Immature natural killer cell (primary cell): ENCODE measurements at places on chromosomes 4 and X.
A peak's percentile ranks its signal among the peaks of the same experiment; 100 is the strongest.

DNA sequence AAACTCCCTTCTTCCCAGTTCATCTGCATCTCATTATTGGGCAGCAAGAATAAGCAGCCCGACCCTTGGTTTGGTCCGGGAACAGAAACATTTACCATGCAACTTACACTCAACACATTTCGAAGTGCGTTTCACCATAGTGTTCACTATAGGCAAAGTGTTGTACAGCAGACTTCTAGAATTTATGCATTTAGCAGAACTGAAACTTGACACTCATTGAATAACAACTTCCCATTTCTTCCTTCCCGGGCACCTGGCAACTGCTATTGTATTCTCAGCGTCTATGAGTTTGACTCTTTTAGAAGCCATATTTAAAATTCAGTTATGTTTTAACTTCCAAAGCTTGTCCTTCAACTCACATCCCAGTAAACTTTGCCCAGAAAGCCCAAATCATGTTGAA, 840.6 kb downstream of the NLGN4X start:
- no peaks in the 10 kb centered on the region for H3K27me3 ChIP-seq
- H3K4me1 ChIP-seq: no peaks in the 10 kb centered on the region
- H3K27ac ChIP-seq: no peak overlapping the region
- no peak for DNase-seq
- no peaks in the 10 kb centered on the region for H3K36me3 ChIP-seq

DNA sequence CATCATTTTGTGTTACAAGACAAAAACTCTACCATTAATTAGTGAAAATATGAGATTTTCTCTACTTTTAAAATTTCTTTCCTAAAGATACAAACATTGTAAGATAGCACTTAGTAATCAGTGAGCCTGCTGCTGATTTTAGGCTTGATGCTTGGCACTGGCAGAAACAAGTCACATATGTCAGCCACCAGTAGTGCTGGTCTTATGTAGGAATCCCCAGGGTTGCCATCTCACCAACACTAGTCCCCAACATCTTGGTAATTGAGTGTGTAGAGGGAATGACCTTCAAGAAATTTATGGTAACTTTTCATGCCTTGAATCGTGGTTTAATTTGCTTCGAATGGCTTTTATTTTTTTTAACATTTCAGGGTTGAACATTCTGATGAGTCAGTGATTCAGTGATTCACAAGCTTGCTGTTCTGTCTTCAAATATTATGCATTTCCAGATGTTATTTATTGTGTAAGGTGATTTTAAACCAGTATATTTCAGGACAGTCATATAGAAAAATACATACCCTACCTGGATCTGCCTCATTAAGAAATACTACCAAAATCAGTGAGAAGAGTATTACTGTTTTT, 11.9 kb downstream of the EXOC1 start:
- no peak overlapping the region for H3K4me3 ChIP-seq
- no peak overlapping the region for H3K27ac ChIP-seq
- H3K27me3 ChIP-seq: no peaks in the 10 kb centered on the region
- peaks cover 5% of the 10 kb centered on the region for H3K4me1 ChIP-seq

DNA sequence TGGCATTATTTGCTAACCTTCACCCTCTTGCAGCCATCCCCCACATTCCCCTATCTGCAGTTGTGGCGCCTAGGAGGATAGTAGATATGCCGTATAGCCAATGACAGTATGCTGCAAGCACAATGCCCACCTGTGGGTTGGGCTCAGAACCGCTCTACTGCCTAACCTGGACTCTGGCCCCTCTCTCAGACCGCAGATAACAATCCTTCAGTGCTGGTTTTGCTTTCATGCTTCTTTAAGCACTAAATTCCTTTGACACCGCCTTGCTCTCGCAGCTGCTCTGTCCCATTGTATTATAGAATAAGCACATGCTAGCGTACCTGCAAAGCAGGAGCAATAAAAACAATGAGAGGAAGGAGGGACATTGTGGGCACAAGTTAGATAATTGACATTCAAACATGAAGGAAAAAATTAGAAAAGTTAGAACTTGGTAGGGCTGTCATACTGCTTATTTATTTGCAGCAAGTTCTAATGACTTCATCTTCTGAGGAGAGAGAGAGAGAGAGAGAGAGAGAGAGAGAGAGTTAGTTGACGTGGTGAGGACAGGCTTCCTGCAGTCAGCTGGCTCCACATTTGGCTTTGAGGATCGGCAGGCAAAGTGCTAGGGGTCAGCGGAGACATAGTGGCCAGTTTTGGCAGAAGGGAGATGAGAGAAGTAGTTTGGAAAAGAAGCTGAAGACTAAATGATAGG, 55.8 kb downstream of the WWC2 start:
- no peak overlapping the region for H3K27ac ChIP-seq
- DNase-seq: no peak
- H3K36me3 ChIP-seq: no peaks in the 10 kb centered on the region

DNA sequence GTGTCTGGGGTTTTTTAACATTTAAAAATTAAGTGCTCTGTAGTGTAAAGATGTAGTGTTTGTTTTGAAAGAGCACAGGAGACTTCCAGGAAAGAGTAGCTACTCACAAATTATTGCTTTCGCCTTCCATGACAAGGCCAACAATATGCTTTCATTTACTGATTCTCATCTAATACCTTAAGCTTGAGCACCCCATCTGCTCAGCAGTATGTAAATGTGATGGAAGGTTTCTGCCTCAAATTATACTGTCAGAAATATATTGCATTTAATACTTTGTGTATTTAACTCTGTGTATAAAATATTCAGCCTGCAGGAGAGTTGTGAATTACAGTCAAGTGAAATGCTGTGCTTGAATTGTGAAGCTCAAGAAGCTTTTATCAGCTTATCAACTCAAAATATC, 296.3 kb upstream of the ATOH1 start:
- no peak overlapping the region for H3K27ac ChIP-seq
- no peaks in the 10 kb centered on the region for H3K4me1 ChIP-seq
- H3K36me3 ChIP-seq: no peaks in the 10 kb centered on the region
- no peak for DNase-seq

DNA sequence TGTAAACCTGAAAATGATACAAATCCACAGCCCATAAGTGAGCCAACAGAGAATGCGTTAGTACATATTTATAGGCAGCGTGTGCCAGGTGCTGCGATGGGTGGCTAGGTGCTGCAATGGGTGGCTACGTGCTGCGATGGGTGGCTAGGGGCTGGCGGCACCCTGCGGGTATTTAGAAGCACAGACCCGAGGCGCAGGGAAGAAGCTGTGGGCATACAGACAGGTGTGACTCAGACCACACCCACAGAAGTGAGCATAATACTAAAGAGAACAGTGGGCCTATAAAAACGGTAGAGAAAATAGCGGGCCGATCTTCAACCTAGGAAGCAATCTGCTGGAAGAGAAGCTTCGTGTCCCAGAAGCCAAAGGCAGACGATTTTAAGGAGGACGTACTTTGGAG, 81.1 kb downstream of the FAT1 start:
- no peaks in the 10 kb centered on the region for H3K4me1 ChIP-seq
- no peak for DNase-seq
- H3K27ac ChIP-seq: no peak overlapping the region
- no peaks in the 10 kb centered on the region for H3K36me3 ChIP-seq
- no peak overlapping the region for H3K4me3 ChIP-seq
- H3K27me3 ChIP-seq: no peaks in the 10 kb centered on the region

- no peaks in the 10 kb centered on the region for H3K4me1 ChIP-seq
- no peaks in the 10 kb centered on the region for H3K36me3 ChIP-seq
- H3K27me3 ChIP-seq: peaks cover 2% of the 10 kb centered on the region
- DNase-seq: no peak
- no peak overlapping the region for H3K27ac ChIP-seq
- no peak overlapping the region for H3K4me3 ChIP-seq
These were observed 91.1 kb upstream of the ANKRD50 start for GRCh38 chr4:124803641-124804040.

GRCh38 chrX:45758319-45758718, 557.6 kb upstream of the DIPK2B start:
- peak overlapping the region; percentile 98 for H3K27ac ChIP-seq
- peak; percentile 65 for DNase-seq
- H3K4me1 ChIP-seq: peaks cover 64% of the 10 kb centered on the region
- peaks cover 7% of the 10 kb centered on the region for H3K36me3 ChIP-seq

DNA sequence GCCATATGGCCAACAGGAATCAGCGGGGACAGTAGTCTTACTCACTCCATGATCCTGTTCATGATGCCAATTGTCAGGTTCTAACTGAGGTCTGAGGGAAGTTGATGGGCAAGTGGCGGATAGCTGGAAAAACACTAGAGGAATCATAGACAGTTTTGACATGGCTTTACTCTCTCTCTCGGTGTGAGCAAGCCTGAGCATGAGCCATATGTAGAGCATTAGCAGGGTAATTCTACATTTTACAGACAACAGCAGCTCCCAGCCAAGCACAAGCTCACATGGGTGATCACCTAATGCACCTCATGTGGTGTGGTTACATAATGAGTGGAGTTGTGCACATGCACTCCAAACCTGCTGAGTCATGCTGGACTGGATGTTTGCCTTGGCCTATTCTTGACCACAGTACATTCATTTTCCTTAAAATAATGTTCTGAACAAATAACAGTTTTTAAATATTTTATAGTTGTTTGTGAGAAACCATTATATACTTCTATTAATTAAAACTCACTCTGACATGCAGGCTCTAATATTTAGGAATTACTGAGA, 429.2 kb downstream of the GPAT3 start:
- H3K27me3 ChIP-seq: no peaks in the 10 kb centered on the region
- DNase-seq: no peak
- H3K4me3 ChIP-seq: no peak overlapping the region
- H3K27ac ChIP-seq: no peak overlapping the region

- no peak overlapping the region for H3K4me3 ChIP-seq
- peaks cover 5% of the 10 kb centered on the region for H3K36me3 ChIP-seq
- DNase-seq: no peak
- H3K27ac ChIP-seq: no peak overlapping the region
- H3K4me1 ChIP-seq: peaks cover 28% of the 10 kb centered on the region
These were observed 15.2 kb downstream of the SEPTIN11 start for GRCh38 chr4:76964769-76965168.

GRCh38 chr4:92421920-92422319, 118.2 kb downstream of the GRID2 start:
- no peaks in the 10 kb centered on the region for H3K4me1 ChIP-seq
- no peak overlapping the region for H3K27ac ChIP-seq
- no peaks in the 10 kb centered on the region for H3K27me3 ChIP-seq
- no peak for DNase-seq
- no peaks in the 10 kb centered on the region for H3K36me3 ChIP-seq

- no peak for DNase-seq
- no peak overlapping the region for H3K4me3 ChIP-seq
- H3K36me3 ChIP-seq: no peaks in the 10 kb centered on the region
- peaks cover 9% of the 10 kb centered on the region for H3K27me3 ChIP-seq
These were observed 3.5 kb downstream of the TENT5D start for GRCh38 chrX:80423744-80424143.

GRCh38 chr4:86917212-86918039, 17.4 kb upstream of the AFF1 start:
- no peak overlapping the region for H3K4me3 ChIP-seq
- H3K27ac ChIP-seq: no peak overlapping the region
- H3K36me3 ChIP-seq: no peaks in the 10 kb centered on the region
- no peaks in the 10 kb centered on the region for H3K27me3 ChIP-seq
- no peak for DNase-seq
- no peaks in the 10 kb centered on the region for H3K4me1 ChIP-seq

DNA sequence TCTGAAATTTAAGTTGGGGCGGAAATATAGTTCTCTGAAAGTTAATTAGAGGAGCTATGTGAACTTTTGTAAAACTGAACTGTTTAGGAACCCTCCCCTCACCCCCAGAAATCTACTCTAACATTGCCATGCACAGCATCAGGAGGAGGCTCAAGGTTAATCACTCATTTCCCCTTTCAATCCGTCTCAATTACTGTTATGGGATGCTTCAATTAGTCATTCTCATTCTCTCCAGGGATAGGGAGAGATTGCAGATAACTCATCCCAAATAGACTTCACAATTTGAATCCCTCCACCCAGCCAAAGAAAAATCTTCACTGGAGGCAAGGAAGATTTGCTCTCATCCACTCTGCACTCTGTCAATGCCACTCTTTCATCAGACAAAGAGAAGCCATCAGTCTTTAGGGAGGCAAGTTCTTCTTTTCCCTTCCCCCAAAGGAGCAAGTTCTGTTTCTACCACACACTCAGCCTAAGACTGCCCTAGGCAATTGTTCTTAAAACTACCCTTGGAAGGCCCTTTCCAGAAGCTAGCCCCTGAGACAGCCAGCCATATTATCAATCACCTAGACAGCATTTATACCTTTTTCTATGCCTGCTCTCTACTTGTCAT, 140.4 kb downstream of the SLC10A7 start:
- no peaks in the 10 kb centered on the region for H3K27me3 ChIP-seq
- DNase-seq: no peak
- H3K4me1 ChIP-seq: peaks cover 7% of the 10 kb centered on the region
- H3K27ac ChIP-seq: no peak overlapping the region

DNA sequence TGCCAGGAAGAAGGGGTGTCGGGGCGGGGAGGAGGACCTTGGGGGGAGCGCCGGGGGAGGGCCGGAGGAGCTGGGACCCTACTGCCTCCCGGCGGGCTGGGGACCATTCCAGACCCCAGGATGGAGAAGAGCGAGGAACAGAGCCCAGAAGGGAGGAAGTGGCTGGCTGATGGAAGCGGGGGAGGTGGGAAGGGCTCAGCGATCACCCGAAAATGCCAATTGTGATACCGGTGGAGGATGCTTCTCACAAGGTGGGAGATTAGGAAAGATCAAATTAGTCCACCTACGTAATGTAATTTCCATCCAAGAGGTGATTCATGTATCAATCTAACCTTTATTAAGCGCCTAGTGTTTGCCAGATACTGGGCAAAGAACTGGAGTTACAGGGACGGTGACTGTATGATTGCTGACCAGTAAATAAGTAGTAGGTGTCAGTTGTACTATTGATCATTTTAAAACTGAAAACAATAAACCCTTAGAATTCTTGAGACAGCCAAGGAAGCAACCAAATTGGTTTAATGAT, 452 bp upstream of the RAI2 start:
- no peak for DNase-seq
- H3K4me3 ChIP-seq: no peak overlapping the region
- no peak overlapping the region for H3K27ac ChIP-seq
- H3K36me3 ChIP-seq: no peaks in the 10 kb centered on the region

GRCh38 chr4:156654410-156654809, 317.2 kb downstream of the PDGFC start:
- H3K27me3 ChIP-seq: peaks cover 1% of the 10 kb centered on the region
- no peak for DNase-seq
- H3K4me3 ChIP-seq: no peak overlapping the region
- no peaks in the 10 kb centered on the region for H3K36me3 ChIP-seq
- no peaks in the 10 kb centered on the region for H3K4me1 ChIP-seq

GRCh38 chr4:7636240-7636508, 201.4 kb upstream of the PSAPL1 start:
- no peaks in the 10 kb centered on the region for H3K36me3 ChIP-seq
- H3K4me1 ChIP-seq: peaks cover 34% of the 10 kb centered on the region
- no peak for DNase-seq
- H3K27me3 ChIP-seq: peaks cover 9% of the 10 kb centered on the region

GRCh38 chrX:43880425-43880824, 1.8 kb downstream of the MAOB start:
- H3K4me1 ChIP-seq: no peaks in the 10 kb centered on the region
- no peaks in the 10 kb centered on the region for H3K36me3 ChIP-seq
- peaks cover 6% of the 10 kb centered on the region for H3K27me3 ChIP-seq
- H3K27ac ChIP-seq: no peak overlapping the region

GRCh38 chr4:168304744-168305459, 13.7 kb downstream of the DDX60 start:
- no peak overlapping the region for H3K4me3 ChIP-seq
- no peak overlapping the region for H3K27ac ChIP-seq
- H3K27me3 ChIP-seq: no peaks in the 10 kb centered on the region
- DNase-seq: no peak
- peaks cover 41% of the 10 kb centered on the region for H3K36me3 ChIP-seq
- peaks cover 6% of the 10 kb centered on the region for H3K4me1 ChIP-seq

- H3K27ac ChIP-seq: no peak overlapping the region
- H3K27me3 ChIP-seq: no peaks in the 10 kb centered on the region
- DNase-seq: no peak
These were observed 10.4 kb downstream of the PAQR3 start for GRCh38 chr4:78928835-78929234.
